NCI-H187 (cell line): ENCODE measurements at places on chromosomes 16 and 17.

DNA sequence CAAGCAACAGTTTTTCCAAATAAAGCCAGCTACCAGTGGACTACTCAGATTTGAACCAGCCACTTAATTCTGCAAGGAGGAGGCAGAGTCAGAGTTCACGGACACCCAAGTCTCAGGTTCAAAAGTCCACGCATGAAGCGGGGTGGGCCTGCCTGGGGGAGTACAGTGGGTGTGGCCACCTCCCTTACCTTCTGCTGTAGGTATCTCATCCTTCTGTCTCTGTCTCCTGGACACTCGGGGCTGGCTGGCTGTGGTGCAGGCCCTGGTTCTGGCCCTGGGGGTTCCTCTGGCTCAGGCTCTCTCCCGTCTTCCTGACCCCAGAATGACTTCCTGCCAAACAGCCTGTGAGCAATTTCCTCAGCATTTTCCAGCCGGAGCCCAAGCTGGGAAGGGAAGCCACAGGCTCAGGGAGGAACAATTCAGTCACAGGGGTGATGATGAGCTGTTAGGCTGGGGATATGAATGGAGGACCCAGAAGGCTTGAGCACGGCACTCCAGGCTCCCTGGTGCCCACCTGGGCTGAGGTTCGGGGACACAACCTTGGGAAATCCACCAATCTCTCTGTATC is 101.9 kb downstream of the LITAF start:
- no peak for DNase-seq

DNA sequence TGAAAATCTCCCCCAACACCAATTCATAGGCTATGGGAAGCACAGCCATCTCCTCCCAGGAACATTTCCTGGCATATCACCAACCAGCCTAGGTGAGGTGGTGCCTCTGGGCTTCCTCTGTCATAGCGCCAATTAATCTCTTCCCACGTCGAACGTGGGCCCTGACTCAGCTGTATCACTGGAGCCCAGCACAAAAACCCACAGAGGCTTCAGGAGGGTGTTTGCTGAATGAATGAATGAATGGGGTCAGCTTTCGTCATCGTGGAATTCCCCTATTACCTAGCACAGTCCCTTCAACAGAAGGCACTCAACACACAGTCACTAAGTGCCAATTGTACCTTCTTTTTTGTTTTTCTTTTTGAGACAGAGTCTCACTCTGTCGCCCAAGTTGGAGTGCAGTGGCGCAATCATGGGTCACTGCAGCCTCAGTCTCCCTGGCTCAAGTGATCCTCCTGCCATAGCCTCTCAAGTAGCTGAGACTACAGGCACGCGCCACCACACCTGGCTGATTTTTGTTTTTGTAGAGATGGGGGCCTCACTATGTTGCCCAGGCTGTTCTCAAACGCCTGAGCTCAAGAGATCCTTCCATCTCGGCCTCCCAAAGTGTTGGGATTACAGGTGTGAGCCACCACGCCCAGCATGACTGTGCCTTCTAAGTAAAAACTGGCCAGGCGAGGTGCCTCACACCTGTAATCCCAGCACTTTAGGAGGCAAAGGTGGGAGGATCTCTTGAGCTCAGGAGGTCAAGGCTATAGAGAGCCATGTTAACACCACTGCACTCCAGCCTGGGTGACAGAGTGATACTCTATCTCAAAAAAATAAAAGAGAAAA is 4.1 kb downstream of the ZNF688 start:
- DNase-seq: no peak

- no peak for DNase-seq
Observed at GRCh38 chr17:29927546-29927945, 2.5 kb downstream of the SSH2 start.

DNA sequence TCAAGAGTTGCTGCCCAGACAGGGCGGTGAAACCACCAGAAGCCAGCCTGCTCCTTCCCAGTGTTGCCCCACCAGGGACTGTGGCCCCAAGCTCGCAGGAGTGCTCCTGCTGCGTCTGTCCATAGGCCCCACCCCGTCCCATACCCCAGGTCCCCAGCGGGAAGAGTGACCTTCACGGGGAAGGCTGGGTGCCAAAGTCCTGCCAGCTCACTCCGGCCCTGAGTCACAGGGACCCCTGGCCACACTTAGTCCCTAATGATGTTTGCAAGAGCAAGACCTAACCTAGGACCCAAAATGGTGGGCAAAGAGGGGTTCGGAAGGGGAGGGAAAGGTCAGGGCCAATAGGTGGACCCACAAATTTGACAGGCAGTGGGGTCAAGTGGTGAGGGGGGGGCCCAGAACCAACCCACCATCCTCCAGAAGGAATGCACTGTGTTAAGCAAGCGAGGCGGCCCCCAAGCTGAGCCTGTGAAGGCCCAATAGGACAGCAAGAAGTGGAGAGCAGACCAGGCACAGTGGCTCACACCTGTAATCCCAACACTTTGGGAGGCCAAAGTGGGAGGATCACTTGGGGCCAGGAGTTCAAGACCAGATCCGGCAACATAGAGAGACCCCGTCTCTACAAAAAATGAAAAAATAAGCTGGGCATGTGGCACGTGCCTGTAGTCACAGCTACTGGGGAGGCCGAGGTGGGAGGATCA is 3.3 kb downstream of the DOK4 start:
- no peak for DNase-seq

- no peak for DNase-seq
Observed at GRCh38 chr16:21222495-21223337, 10.8 kb upstream of the ANKS4B start.

GRCh38 chr17:73503560-73503959 is 140.7 kb downstream of the SDK2 start:
- DNase-seq: no peak
